ENCODE measurements at places on chromosomes 6 and 20. TPM values are rescaled to one million over a fixed set of nuclear protein-coding genes. Genes with fewer than 3 reads are reported as not detected.

CENPW gene
- total RNA-seq: 65.8 TPM

FAXC gene
- not detected for total RNA-seq

GATA5 gene
- not detected for total RNA-seq

- no peak for DNase-seq
Measured at GRCh38 chr20:20530428-20531151, 162.7 kb downstream of the INSM1 start.

- no peak for DNase-seq
Measured at GRCh38 chr20:9617940-9618339, 103.5 kb downstream of the LAMP5 start.

- DNase-seq: no peak
Measured at GRCh38 chr6:140960566-140960965, 1172.2 kb upstream of the GJE1 start.

GRCh38 chr6:15310680-15311079 lies 64.8 kb downstream of the JARID2 start:
- no peak for DNase-seq

GRCh38 chr6:135115411-135115810 lies 60.8 kb upstream of the HBS1L start:
- DNase-seq: no peak

DNA sequence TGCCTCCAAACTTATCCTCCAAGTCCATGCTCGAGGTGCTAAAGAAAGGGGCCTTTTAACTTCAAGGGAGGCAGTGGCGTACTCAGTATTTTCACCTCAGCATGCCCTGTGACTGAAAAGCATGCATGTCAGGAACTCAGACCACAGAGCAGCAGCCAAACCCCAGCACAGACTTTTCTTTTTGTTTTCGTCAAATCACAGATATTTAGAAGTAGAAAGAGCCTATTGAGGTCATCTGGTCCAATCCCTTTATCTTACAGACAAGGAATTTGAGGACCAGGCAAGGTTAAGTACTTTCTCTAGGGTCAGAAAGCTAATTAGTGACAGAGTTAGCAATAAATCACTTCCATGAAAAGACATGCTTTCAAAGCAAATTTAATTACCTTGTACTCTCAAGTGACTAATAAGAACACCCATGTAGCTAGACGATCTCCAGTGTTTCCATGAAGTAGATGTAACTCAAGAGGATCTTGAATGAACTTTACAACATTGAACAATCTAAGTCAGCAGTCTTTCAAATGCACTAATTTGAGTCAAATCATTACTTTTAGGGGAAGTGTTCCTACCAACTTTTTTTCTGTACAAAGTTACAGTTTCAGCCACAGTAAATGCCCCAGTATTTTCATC lies 35.9 kb downstream of the MOXD1 start:
- DNase-seq: peak; percentile 57

- DNase-seq: no peak
Measured at GRCh38 chr20:53032478-53032932, 60.3 kb downstream of the TSHZ2 start.

- no peak for DNase-seq
Measured at GRCh38 chr6:36907781-36908180, 22.0 kb downstream of the C6orf89 start.

GRCh38 chr6:139962654-139963347 lies 588.4 kb upstream of the CITED2 start:
- peak; percentile 1 for DNase-seq

- DNase-seq: peak; percentile 24
Measured at GRCh38 chr6:157464653-157465535, 83.9 kb downstream of the ZDHHC14 start.

- no peak for DNase-seq
Measured at GRCh38 chr6:38640216-38640909, 634 bp upstream of the BTBD9 start.

- no peak for DNase-seq
Measured at GRCh38 chr20:20229595-20229994, 138.3 kb upstream of the INSM1 start.

GRCh38 chr6:7587631-7588100 lies 2.3 kb upstream of the SNRNP48 start:
- DNase-seq: no peak

DNA sequence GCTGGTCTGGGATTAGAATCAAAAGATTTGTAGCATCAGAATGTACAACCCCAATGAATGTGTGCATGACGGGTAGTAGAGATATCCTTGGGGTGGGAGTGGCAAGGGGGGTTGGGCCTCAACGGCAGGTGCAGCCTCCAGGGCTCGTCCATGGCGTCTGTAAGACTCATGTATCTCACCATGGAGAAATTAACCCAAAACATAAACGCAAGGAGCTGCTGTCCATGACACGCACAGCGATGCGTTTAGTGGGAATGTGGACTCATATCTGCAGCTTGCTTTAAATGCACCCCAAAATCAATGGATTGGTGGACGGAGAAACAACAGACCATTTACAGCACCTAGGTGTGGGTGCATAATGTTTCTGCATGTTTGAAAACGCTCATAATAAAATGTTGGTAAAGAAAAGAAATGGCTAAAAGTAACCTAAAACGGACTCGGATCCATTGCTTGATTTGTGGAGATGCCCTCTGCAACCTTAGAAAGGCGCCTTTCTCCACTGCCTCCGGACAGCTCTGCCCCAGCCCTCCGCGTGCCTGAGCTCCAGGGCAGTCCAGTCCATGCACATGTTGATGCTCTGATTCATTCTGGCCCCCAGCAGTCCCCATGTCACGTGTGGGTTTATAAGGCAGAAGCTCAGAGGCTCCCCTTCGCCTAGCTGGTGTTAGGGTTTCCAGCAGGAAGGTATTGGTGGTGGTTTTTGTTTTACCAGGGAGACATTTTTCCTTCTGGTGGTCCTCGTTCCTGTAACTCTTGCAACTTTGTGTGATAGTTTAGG lies 24.5 kb downstream of the PYGB start:
- no peak for DNase-seq

DNA sequence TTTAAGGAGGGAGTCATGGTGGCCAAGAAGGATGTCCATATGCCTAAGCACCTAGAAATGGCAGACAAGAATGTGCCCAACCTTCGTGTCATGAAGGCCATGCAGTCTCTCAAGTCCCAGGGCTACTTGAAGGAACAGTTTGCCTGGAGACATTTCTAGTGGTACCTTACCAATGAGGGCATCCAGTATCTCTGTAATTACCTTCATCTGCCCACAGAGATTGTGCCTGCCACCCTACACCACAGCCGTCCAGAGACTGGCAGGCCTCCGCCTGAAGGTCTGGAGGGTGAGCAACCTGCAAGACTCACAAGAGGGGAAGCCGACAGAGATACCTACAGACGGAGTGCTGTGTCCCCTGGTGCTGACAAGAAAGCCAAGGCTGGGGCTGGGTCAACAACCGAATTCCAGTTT lies 115.0 kb downstream of the HFE start:
- no peak for DNase-seq

GRCh38 chr6:25013246-25013645 lies 77.5 kb upstream of the RIPOR2 start:
- DNase-seq: peak; percentile 53

GRCh38 chr6:43828711-43829110 lies 58.7 kb downstream of the VEGFA start:
- DNase-seq: peak; percentile 10
